GM23248 (cell line): ENCODE measurements at places on chromosomes 4 and X.

GRCh38 chr4:37685161-37685822 is 884 bp downstream of the RELL1 start:
- peak; percentile 80 for DNase-seq

DNA sequence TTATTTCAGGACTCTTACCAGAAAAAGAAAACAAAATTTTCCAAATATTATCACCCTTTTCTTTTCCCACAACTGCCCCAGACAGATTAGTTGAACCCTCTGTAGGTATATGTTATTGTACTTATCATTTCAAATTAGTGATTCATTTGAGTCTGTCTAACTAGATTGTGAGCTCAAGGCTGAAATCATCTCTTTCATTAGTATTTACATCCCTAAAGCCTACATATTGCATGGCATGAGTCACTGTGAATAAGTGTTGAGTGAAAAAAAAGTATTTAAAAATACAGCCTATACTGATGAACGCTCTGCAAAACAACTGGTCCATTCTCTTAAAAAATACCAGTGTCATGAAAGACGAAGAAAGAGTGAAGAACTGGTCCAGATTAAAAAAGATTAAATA is 3.9 kb downstream of the PAGE3 start:
- no peak for DNase-seq

- no peak for DNase-seq
These were observed 14.3 kb upstream of the TSPAN5 start for GRCh38 chr4:98672583-98673287.

DNA sequence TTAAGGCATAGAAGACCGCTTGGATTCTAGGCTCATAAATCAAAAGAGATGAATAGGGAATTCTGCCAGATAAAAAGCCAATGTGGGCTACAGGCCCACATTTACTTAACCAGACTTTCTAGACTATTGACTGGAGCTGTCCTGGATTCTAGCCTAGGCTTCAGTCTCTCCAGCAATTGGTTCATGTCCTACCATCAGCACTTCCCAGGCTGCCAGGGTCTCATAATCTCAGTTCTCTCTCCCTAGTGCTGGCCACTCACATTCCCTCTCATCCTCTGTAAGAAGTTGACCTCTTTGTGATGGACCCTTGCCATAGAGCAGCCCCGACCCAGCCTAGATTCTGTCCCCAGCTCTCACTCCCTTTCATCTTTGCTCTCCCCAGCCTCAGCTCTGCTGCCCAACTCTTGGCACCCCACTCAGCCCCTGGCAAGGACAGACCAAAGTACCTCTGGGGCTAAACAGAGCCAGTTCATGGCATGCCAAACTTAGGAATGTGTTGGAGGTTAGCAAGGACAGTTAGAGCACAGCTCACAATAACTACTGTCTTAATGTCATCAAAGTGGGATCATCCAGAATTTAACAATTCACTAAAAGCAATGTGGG is 396.2 kb downstream of the INPP4B start:
- DNase-seq = no peak

GRCh38 chr4:166527500-166527899 is 654.5 kb downstream of the TLL1 start:
- no peak for DNase-seq

DNA sequence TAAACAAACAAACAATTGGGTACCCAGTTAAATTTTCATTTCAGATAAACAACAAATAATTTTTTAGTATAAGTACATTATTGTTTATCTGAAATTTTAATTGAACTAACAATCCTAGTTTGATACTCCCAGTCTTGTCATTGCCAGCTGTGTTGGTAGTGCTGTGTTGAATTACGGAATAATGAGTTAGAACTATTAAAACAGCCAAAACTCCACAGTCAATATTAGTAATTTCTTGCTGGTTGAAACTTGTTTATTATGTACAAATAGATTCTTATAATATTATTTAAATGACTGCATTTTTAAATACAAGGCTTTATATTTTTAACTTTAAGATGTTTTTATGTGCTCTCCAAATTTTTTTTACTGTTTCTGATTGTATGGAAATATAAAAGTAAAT is 2.9 kb downstream of the CXCL8 start:
- DNase-seq = no peak

DNA sequence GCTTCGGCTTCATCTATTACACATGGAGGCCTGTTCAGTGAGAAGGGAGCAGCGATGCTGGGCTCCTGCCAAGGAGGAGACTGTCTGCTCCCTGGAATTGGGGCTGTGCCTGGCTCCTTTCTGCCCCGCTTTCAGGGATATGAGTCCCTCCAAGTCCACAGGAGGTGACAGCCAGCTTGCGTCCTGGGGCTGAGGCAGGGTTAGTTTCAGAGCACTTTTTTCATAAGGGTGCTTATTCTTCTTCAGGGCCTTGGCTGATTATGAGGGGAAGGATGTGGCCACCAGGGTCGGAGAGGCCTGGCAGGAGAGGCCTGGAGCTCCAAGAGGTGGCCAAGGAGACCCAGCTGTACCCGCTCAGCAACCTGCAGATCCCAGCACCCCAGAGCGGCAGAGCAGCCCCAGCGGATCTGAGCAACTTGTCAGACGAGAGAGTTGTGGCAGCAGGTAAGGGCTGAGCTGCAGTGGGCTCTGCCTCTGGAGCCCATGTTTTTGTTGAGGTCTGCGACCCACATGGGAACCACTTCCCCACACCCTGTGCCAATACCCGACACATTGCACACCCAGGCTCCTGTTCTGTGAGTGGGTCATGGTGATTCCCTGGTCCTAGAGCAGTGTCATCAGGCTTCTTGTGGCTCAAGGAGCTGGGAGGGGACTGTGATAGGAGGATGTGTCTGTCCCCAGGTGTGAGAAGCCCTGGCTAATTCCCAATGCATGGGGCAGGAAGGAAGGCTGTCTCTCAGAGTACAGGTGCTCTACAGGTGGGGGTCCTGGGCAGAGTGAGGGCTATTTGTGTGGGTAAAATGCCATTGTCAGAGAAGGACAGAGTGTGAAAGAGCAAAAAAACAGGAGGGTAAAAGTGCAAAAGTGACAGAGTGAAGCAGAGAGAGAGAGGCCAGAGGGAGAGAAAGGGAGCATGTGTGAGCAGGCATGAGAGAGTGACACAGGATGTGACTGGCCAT is 47.4 kb downstream of the ZNF185 start:
- DNase-seq = no peak

- no peak for DNase-seq
These were observed 208.1 kb upstream of the EOLA2 start for GRCh38 chrX:150146271-150146896.

DNA sequence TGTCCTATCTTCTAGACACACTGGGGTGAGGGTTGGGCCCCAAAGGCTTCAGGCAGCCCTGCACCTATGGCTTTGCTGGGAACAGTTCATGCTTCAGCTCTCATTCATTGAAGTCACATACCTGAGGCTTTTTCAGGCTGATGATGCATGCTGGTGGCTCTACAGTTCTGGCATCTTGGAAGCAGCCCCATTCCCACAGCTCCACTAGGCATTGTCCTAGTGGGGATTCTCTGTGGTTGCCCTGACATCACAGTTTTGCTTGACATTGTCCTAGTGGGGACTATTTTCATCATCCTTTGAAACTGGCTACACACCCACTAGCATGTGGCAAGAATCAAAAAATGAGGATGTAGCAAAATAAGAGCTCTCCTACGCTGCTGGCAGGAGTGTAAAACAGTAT is 37.7 kb upstream of the C4orf17 start:
- peak; percentile 64 for DNase-seq

DNA sequence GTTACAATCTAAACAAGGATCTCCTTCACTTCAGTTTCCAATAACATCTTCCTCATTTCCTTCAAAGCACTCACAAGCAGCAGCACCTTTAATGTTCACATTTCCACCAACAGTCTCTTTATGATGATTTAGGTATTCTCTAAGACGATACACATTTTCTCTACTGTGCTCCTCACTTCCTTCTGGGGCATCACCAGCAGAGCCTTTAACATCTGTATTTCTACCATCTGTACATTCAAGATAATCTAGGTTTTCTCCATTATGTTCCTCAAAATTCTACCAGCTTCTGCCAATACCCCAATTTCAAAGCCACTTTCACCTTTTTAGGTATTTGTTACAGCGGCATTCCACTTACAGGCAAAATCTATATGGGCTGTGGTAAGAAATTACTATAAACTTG is 80.6 kb downstream of the FBXW7 start:
- no peak for DNase-seq

DNA sequence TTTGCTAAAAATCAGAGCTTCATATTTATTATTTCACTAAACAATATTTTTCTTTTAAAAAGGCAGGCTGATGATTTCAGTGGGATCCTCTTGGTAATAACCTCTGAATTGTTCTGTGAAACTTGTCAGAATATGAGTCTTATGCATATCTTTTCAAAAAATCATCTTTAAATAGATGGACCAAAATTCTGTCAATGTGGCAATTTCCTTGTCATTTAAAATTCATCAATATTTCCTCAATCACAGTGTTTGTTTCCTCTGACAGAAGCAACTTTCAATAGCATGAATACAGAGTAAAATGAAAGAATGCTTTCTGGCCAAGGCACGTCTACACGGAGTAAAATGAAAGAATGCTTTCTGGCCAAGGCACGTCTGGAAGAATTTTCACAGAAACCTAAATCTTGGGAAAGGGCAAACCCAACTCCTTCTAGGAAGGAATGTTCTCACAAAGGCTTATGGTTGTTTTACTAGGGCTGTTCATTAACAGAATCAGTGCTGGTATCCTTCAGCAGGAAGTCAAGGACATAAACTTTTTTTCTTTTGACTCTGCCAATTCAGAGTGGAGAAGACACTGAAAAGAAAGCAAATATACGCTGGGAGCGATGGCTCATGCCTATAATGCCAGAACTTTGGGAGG is 99.0 kb upstream of the GPR34 start:
- DNase-seq = peak; percentile 36

- DNase-seq = peak; percentile 70
These were observed 46.9 kb upstream of the RHOH start for GRCh38 chr4:40149960-40150385.

DNA sequence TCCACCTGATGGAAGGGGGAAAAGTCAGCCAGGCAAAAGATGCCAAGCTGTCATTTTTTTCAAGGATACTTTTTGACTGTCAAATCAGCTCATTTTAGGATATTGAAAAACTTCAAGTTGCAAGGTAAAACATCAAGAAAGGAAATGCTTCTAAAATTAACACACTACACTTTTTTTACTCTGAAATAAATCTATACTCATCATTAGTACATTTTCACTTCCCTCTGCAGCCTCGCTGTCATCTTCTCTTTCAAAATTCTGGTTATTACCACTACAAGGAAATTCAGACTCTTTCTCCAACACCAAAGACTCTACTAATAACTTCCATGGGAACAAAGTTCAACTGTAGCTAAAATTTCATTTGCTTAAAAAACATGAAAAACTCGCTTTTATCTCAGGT is 41.6 kb downstream of the APBB2 start:
- DNase-seq = no peak

DNA sequence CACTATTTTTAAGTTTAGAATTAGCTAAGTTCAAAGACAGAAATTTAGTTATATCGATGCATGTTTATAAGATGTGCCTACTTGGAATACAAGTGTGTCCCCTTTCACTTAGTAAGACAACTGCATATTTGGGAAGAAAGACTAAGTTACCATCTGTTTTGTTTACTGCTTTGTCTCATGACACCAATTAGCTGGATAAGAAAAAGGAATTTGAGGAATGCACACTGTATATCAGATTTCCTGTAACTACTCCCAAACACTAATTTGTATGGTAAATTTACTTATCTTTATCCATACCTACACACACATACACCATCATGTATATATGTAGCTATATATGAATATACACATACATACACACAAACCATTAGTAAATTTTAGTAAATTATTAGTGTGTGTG is 1442.8 kb upstream of the IGFBP7 start:
- no peak for DNase-seq

- peak; percentile 79 for DNase-seq
These were observed 6.3 kb downstream of the TMEM31 start for GRCh38 chrX:103716962-103717361.

DNA sequence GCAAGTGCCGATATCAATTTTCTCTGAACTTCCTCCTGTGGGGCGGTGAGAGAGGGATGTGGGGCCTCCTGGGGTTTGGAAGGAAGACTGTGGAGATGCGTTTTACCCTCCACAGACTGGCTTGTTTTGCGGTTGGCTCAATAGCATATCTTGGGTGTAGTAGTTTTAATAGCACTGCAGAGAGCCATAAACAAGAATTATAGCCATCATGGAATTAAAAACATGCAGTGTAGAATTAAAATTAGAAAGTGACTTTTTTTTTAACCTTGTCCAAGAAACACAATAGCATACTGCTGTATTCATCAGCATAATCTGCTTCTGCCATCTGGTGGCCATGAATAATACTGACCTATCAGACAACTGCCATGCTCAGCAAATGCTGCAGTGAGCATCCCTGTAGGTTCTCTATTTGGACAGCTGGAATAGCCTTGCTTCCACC is 47.3 kb upstream of the SCML1 start:
- peak; percentile 66 for DNase-seq

- DNase-seq = no peak
These were observed 149.8 kb upstream of the ARHGEF9 start for GRCh38 chrX:63934791-63935190.

- no peak for DNase-seq
These were observed 167.0 kb upstream of the RPL34 start for GRCh38 chr4:108453366-108453765.
